Stimulated activated naive CD4-positive, alpha-beta T cell (primary cell): ENCODE measurements at places on chromosomes 16 and 17.

- no peak for DNase-seq
Observed at GRCh38 chr16:2063861-2064260, 16.1 kb downstream of the TSC2 start.

GRCh38 chr17:6639586-6640535 lies 650 bp downstream of the KIAA0753 start:
- DNase-seq = peak; percentile 71

- DNase-seq = no peak
Observed at GRCh38 chr17:47873200-47874090, 22.5 kb upstream of the SP6 start.

GRCh38 chr16:10120953-10121352 lies 61.3 kb downstream of the GRIN2A start:
- no peak for DNase-seq

DNA sequence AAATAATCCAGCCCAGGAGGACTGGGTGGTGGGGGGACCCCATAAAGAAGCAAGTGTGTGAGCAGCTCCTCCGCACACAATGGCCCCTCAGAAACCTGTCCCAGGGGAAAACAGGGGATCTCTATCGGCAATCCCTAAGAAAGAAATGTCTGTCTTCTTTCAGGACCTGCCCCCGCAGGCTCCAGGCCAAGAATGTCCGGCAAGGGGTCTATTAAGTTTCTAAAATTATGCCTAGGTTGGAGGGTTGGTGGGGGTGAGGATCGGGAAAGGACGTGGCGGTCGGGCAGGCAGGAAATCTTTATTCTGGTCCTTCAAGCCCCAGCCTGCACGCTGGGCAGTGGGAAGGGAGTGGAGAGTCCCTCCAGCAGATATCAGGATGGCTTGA lies 23.4 kb upstream of the LITAF start:
- no peak for DNase-seq

DNA sequence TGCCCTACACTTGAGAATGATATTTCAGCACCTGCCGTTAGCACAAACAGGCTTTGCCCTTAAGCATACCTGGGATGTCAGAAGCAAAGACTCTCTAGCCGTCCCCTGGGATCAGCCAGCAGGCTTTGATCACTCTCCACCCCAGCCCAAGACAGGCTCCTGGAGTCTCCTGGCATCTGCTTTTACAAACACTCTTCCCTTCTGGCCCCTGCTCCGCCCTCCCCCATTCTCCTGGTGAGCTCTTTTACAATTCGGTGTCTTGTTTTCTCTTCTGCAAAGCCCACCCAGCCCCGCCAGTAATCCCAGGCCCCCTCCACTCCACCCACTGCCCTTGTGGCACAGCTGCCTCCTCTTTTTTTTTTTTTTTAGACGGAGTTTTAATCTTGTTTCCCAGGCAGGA lies 50.4 kb downstream of the KATNIP start:
- DNase-seq = no peak

- DNase-seq = no peak
Observed at GRCh38 chr16:31862761-31863160, 10.8 kb upstream of the ZNF267 start.

DNA sequence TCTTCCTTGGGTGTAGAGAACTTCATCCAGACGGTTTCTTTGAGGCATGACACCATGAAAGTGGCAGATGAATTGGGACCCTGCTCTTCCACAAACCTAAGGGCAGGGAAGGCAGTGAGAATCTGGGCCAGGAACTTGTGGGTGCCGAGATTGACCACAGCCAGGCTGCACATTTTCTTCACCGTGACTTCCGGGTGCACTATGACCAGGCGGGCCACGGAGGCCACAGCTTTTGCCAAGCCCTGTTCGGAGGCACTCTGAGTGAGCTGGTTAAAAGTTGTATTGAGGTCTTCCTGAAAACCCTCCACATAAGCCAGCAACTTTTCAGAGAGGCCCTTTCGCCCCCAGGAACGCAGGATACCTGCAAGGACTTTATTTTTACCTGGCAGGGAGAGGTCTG lies 5.9 kb downstream of the GEMIN4 start:
- DNase-seq = no peak

DNA sequence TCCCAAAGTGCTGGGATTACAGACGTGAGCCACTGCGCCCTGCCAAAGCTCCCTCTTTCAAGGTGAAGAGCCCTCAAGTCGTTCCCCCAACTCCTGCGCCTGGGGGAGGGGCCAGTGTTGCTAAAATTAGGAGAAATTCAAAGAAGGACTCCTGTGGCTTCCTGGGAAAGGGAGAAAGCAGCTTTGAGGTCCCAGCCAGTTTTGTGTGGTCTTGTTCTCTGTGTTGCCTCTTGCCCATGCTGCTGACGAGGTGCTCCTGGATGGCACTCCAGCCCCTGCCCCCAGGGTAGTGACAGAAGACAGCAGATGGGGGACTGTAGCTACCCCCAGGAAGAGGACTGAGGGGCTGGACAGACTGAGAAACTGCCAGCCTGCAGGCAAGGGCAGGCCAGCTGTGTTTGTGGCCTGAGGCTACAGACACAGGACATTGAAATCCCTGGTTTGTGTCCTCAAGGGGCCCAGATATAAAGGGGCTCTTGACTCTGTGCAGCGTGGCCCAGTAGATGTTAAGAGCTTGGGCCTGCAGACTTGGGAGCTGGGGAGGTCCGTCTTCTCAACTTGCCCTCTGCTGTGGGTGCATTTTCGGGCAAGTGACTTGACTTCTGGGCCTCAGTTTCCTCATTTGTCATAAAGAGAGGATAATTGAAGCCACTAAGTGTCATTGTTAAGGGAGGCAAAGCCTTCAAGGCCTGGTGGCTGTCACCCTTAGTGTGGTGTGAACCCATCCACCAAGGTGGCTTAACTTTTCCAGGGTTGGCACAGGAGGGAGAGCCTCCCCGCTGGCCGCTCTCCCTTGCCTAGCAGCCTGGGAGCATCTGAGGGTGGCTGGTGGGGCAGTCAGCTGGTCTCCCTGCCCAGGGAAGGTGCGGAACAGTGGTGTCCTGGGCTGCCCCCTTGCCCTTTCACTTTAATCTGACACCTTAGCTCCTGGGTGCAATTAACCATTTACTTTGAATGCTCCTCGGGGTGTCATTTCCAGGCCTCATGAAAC lies 4.1 kb downstream of the UBALD2 start:
- no peak for DNase-seq

DNA sequence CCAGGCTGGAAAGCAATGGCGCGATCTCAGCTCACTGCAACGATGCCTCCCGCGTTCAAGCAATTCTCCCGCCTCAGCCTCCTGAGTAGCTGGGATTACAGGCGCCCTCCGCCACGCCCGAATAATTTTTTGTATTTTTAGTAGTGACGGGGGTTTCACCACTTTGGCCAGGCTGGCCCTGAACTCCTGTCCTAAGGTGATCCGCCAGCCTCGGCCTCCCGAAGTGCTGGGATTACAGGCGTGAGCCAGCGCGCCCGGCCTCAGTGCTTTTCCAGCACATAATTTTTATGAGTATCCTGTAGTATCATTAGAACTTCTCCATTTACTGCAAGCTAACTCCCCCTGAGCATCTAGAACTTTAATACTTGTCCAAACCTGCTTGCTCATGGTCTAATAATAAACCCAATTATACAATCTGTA lies 1.8 kb downstream of the UBE2G1 start:
- DNase-seq = no peak

- no peak for DNase-seq
Observed at GRCh38 chr16:85208181-85208580, 95.9 kb upstream of the CIBAR2 start.

DNA sequence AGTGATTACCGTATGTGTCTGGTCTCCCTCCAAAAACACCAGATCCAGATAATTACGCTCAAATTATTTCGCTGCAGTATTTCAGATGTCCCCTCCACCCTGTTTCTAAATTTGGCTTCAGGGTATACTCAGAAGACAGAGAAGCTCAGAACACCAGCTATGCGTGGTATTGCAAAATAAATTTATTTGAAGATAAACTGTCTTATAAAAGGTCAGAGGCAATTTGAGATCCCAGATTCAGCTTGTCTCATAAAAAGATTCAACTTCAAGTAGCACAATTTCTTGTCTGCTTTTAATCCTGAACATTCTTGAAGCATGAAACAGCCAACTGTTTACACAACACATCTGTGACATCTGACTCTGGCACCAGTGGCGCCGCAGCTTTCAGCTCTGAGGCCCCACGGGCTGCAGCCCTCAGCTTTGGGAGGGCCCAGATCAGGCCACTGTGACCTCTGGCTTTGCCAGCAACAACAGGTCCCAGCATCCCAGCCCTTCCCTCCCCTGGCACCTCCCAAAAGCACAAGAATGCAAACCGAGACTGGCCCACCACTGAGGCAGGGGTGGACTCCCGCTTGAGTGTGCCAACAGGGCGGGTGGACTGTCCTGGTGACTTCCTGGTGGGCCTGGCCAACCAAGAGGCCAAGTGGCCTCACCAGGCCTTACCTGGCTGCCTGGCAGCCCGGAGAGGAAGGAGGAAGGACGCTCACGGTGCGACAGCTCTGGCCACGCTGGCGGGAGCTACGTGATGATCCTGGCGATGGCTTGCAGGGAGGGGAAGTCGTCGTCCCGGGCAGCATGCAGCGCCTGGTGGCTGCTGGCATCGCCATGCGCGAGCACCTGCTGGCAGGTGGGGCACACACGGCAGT lies 8.0 kb downstream of the SYNGR3 start:
- no peak for DNase-seq

DNA sequence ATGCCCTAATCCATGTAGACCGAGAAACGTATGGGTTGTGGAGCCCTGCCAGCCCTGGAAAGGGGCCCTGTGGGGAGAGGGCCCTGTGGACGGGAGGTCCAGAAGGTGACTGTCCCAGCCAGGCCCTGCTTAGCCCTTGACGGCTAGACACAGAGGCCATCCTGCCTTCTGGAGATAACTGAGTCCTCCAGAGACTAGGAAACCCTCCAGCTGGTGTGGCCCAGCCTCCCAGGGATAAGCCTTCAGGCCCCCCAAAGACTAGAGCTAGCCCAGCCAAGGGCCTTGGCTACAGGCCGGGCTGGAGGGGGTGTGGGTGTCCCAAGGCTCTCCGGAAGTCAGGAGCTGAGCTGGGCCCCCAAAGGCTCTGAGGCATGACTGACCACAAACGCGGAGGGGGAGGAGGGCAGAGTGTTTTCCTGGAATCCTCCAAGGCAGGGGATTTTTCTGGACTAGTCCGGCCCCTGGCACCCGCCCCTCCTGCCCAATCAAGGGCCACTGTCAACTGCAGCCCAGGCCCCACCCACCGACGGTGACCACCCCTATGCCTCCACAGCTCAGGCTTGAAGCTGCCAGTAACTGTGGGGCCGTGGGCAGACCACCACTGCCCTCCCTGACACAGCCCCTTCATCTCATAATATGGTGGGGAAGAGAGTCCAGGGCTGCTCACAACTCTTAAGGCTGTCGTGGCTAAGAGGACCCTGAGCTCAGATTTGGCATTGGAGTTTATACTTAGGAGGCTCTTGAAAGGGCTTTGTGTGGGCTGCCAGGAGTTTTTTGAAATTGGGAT lies 885 bp upstream of the VASN start:
- DNase-seq = no peak

DNA sequence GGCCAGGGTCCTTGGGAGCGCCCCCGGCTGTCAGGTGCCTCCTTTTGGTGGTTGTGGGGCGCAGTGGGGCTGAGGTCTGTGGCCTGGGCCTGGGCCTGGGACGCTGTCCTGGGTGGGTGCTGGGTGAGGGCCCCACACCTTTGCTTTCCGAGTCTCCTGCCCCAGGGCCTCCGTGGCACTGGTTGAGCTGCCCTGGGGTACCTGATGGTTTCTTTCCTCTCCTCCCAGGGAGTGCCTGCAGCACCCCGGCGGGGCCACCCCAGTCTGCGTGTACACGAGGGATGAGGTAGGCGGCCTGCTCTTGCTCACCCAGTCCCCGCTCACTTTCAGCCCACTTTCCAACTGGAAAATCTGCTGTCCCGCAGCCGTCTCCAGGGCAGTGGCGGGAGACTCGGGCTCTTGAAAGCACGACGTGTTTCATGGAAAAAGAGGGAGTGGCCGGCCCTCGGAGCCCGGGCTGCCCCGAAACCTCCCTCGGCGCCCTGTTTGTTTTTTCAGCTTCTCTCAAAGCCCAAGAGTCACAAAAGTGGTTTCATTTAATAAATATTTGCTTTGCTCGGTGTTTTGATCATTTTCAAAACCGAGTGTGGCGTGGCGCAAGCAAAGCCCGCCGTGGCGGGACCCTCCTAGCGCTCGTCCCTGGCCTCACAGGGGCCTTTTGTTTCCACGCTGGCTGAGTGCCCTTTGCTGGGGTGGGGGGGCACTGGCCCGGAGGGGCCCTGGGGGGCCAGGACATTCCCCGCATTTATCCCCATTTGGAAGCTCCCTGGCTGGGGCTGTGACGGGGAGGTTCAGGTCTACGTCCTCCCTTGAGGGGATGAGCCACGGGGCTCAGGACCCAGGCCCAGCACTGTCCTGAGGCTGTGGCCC lies 17.4 kb downstream of the ASPSCR1 start:
- DNase-seq = no peak

DNA sequence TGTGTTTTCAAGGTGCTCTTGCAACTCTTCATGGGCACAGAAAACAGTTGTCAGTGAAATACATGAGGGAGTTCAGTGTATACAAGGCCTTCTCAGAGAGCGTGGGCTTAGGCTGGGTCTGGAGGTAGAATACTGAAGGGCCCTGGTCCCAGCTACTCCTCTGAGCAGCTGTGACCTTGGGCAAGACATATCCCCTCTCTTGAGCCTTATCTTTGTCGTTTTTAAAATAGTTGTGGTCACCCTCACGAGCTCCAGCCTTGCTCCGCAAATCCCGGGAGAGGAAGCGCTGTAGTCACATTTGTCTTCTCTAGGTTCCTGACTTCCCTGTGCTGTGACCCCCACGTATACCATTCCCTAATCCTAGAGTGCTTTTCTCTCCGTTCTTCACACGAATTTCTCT lies 3.6 kb downstream of the ZNRF1 start:
- no peak for DNase-seq

DNA sequence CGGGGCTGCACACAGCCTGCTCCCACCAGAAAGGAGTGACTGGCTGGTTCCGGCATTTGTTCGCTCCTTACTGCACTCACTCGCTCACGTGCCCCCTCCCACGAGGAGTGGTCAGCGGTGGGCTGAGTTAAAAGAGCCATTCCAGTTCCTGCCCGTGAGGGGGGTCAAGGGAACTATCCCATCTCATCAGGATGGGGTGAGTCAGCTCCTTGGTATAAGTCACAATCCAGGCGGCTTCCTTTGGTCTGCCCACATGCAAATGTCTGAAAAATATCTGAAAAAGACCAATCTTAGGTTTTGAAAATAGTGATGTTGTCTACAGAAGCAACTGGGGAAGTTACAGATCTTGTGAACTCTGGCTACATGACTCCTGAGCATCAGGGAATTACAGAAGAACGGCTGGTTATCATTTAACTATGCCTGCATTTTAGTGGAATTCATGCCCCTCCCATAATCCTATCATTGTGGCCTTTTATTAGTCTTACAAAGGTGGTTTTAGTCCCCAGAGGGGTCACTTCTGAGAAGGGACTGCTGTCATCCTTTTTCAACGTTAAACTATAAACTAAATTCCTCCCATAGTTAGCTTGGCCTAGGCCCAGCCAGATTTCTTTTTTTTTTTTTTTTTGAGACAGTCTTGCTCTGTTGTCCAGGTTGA lies 9.8 kb upstream of the TNFSF12 start:
- DNase-seq = no peak

DNA sequence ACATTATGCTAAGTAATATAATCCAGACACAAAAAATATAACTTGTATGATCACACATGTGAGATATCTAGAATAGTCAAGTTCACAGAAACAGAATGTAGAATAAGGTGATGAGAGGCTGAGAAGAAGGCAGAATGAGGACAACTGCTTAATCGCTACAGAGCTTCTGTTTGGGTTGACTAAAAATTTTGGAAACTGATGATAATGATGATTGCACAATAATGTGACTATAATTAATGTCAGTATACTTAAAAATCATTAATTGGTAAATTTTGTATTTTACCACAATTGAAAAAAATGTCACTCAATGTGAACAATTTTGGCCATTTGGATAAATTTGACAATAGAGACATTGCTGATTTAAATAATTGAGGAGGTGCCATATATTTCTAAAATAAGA lies 1374.4 kb upstream of the CDH8 start:
- DNase-seq = no peak
